ENCODE measurements at places on chromosomes 2 and 18.

DNA sequence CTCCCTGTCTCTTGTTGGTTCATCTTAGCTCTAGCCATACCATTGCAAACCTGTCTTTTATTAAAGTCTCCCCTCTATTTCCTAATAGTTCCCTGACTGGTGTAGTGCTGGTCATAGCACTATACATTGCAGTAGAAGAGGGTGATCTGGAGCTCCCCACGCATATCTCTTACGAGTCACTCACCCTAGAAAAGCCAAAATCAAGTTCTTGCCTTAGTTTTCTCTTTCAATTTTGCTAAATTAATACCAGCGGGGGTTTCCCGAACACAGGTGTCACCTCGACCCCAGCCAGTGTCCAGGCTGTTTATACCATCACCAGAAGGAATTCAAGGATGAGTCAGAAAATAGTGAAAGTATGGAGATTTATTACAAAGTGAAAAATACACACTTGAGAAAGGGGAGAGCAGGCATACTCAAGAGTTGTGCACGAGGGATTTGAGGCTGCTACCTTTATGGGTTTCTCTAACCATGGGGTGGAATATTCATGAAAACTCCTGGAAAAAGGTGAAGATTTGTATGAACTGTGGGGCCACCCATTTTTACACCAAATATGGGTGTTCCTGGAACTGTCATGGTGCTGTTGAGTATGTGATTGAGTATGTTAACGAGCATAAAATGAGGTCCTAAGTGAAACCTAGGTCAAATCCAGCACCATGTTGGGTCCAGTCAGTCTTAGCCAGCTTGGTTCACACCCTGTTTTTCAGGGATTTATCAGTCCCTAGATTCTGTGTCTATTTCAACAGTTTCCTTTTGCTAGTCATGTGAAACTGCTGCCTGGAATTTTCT lies 20.2 kb downstream of the PROKR1 start:
- no peak for DNase-seq

GRCh38 chr2:145386973-145387372 lies 867.1 kb upstream of the ZEB2 start:
- no peak for DNase-seq

DNA sequence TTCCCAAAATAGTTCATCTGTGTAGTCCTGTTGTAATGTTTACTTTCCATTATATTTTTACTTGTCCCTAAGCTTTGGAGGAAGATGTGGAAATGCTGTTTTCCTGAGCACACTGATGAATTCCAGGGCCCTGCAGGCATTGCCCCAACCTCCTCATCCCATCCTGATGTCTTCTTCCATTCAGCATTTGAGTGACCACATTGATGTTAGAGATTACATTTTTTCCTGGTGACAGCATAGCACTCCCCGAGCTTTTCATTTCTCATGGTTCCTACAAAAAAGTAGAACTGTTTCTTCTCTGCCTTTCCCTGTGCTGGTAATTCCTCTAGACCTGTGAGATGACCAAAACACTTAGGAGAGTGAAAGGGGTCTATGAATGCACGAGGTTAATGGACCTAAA lies 4.8 kb downstream of the IL36A start:
- DNase-seq: no peak

DNA sequence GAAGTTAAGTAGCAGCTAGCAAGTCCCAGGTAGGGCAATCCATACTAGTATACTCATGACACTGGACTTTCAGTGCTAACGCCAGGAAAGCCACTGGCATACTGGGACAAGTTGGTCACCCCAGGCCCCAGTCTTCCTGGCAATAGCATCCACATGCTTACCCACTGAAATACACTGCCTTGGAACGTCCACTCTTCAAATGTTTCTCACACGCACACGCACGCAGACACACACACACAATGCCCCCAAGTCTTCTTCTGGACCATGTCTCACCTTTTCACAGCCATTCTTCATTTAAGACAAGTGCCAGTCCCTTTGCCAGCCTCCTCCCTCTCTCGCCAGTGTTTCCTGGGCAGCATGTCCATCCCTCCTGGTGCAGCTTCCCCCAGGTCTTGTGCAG lies 8.7 kb upstream of the TEX261 start:
- DNase-seq: no peak
